ENCODE measurements at places on chromosomes 2 and 18. TPM values are rescaled to one million over a fixed set of nuclear protein-coding genes. Genes with fewer than 3 reads are reported as not detected.
A peak's percentile ranks its signal among the peaks of the same experiment; 100 is the strongest.

- DNase-seq = no peak
- no peaks in the 10 kb centered on the region for H3K36me3 ChIP-seq
- H3K27me3 ChIP-seq = no peaks in the 10 kb centered on the region
- H3K4me3 ChIP-seq = no peak overlapping the region
- H3K27ac ChIP-seq = no peak overlapping the region
Observed at GRCh38 chr2:109348671-109349502, 219.9 kb downstream of the SH3RF3 start.

MATN3 gene
- total RNA-seq = 9.7 TPM

GRCh38 chr2:73891276-73891901, 1.4 kb upstream of the ACTG2 start:
- no peak for DNase-seq
- H3K27me3 ChIP-seq = no peaks in the 10 kb centered on the region
- no peak overlapping the region for H3K4me3 ChIP-seq
- no peak overlapping the region for H3K27ac ChIP-seq
- no peaks in the 10 kb centered on the region for H3K4me1 ChIP-seq

DNA sequence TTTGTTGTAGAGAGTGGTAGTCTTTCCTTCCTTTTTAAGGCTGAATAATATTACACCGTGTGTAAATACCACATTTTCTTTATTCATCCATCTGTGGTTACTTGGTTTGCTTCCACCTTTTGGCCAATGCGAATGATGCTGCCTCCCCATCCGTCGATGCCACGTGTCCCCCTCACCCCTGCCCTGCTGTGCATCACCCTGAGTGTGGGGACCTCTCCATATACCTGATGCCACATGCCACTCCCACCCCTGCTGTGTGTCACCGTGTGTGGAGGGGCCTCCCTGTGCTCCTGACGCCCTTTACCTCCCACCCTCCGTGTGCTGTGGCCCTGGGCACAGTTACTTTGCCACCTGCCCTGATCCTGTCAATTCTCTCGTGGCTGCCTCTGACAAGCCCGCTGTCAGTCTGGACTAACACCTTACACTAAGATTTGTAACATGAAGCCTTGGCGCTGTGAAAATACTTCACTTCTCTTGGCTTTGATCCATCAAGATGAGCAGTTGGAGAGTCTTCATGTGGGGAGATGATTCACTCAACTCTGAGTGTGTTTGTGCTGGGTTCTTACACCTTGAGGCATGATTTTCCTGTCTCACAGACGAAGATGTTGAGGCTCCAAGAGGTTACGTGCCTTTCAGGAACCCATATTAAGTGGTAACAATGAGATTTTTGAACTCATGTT, 234.0 kb downstream of the ZNF407 start:
- H3K4me3 ChIP-seq = no peak overlapping the region
- no peaks in the 10 kb centered on the region for H3K36me3 ChIP-seq
- H3K4me1 ChIP-seq = peaks cover 4% of the 10 kb centered on the region
- H3K27ac ChIP-seq = no peak overlapping the region
- no peak for DNase-seq

- H3K4me3 ChIP-seq = no peak overlapping the region
- H3K27ac ChIP-seq = no peak overlapping the region
- no peaks in the 10 kb centered on the region for H3K36me3 ChIP-seq
Observed at GRCh38 chr2:1824202-1824905, 80.0 kb upstream of the PXDN start.

GRCh38 chr2:218319813-218320365, 27.6 kb upstream of the TMBIM1 start:
- H3K4me1 ChIP-seq = peaks cover 11% of the 10 kb centered on the region
- no peaks in the 10 kb centered on the region for H3K36me3 ChIP-seq
- H3K27me3 ChIP-seq = no peaks in the 10 kb centered on the region
- no peak for DNase-seq
- no peak overlapping the region for H3K27ac ChIP-seq

PDE11A gene
- total RNA-seq = 0.19 TPM

- peaks cover 1% of the 10 kb centered on the region for H3K27me3 ChIP-seq
- H3K36me3 ChIP-seq = no peaks in the 10 kb centered on the region
- H3K4me3 ChIP-seq = no peak overlapping the region
- DNase-seq = no peak
- no peak overlapping the region for H3K27ac ChIP-seq
Observed at GRCh38 chr2:37976411-37976810, 51.3 kb downstream of the RMDN2 start.

GRCh38 chr2:138503652-138504051, 2.1 kb downstream of the SPOPL start:
- DNase-seq = no peak
- no peaks in the 10 kb centered on the region for H3K36me3 ChIP-seq
- H3K27me3 ChIP-seq = no peaks in the 10 kb centered on the region
- no peak overlapping the region for H3K27ac ChIP-seq

- no peak overlapping the region for H3K27ac ChIP-seq
- no peak overlapping the region for H3K4me3 ChIP-seq
- H3K4me1 ChIP-seq = no peaks in the 10 kb centered on the region
- no peaks in the 10 kb centered on the region for H3K36me3 ChIP-seq
Observed at GRCh38 chr2:20573620-20574422, 77.1 kb downstream of the HS1BP3 start.

SEH1L gene
- total RNA-seq = 92.6 TPM

DNA sequence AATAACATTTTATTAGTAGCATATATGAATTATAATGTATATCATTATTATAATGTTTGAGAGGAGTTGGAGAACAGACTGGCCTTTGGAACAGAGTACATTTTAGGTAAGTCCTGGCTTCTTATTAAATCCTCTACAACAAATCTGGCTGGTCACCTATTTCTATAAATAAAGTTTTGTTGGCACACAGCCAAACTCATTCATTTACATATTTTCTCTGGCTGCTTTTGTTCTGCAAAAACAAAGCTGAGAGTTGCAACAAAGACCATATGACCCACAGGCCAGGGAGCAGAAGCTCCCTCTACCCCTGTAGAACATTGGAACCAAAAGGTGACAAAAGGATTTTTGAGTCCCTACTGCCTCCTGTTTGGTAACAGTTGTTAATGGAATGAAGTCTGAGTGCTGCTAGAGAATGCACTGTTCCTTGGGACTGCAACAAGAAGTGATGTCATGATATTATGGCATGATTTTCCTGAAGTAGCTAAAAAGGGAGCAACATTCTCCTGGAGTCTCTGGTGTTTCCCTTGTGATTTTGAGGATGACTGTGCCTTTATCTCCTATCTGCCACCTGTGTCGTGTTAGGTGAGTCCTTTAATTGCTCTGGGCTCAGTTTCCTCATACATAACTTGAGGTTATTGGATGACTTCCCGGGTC, 22.0 kb upstream of the SP9 start:
- H3K27me3 ChIP-seq = no peaks in the 10 kb centered on the region
- no peaks in the 10 kb centered on the region for H3K4me1 ChIP-seq
- no peak overlapping the region for H3K4me3 ChIP-seq
- H3K27ac ChIP-seq = no peak overlapping the region

SP5 gene
- total RNA-seq = not detected

IL37 gene
- not detected for total RNA-seq

ABCG8 gene
- not detected for total RNA-seq

BARD1 gene
- 32.3 TPM for total RNA-seq

DNA sequence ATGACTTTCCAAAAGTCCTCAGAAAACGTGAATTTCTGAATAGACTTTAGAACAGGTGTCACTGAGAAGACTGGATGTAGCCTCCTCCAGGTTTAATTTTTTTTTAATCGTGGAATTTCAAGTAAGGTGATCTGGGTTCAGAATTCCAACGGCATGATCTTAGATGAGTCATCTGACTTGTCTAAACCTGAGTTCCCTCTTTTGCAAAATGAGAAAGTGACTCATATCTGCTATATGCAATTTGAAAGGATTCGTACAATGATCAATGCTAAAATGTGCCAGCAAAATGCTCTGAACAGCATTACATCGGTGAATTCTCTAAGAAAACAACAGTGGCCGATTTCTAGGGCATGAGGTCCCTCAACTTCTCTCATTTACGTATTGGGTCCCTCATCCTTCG, 69.1 kb upstream of the ZNF516 start:
- peaks cover 8% of the 10 kb centered on the region for H3K4me1 ChIP-seq
- no peak overlapping the region for H3K27ac ChIP-seq
- H3K27me3 ChIP-seq = no peaks in the 10 kb centered on the region
- no peak overlapping the region for H3K4me3 ChIP-seq

GRCh38 chr2:47344890-47345589, 57.9 kb upstream of the MSH2 start:
- peaks cover 7% of the 10 kb centered on the region for H3K4me1 ChIP-seq
- H3K27ac ChIP-seq = peak overlapping the region; percentile 97
- no peaks in the 10 kb centered on the region for H3K36me3 ChIP-seq
- no peaks in the 10 kb centered on the region for H3K27me3 ChIP-seq

GRCh38 chr18:72468021-72468710, 76.0 kb downstream of the CBLN2 start:
- H3K36me3 ChIP-seq = no peaks in the 10 kb centered on the region
- no peaks in the 10 kb centered on the region for H3K27me3 ChIP-seq
- no peaks in the 10 kb centered on the region for H3K4me1 ChIP-seq
- DNase-seq = no peak
- H3K4me3 ChIP-seq = no peak overlapping the region

- 0 out of 2 replicates have a peak, but pooled peaks cover 2% of the 10 kb centered on the region for H3K4me1 ChIP-seq
- no peaks in the 10 kb centered on the region for H3K36me3 ChIP-seq
- H3K27me3 ChIP-seq = no peaks in the 10 kb centered on the region
- no peak overlapping the region for H3K4me3 ChIP-seq
Observed at GRCh38 chr2:98036349-98037000, 40.7 kb upstream of the TMEM131 start.

Measured in H1 (cell line).